ENCODE measurements at places on chromosomes 6 and 20.
A peak's percentile ranks its signal among the peaks of the same experiment; 100 is the strongest.

DNA sequence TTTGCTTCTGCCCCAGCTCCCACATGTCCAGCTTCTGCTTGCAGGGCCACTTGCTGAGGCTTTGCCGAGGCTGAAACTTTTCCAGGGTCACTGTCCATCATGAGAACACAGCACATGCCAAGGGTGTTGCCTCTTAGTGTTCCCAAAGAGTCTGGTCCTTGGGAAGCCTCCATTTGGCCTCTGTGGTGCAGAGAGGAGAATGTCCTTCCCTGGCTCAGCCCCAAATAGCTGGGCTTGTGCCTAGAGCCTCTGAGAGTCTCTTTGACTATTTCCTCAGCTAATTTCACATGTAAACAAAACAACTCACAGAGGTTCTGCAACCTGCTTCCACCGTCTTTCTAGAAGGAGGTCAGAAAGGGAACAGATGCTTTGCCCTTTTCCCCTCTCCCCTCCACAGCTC lies 40.4 kb upstream of the RAB23 start:
- DNase-seq, result no peak

DNA sequence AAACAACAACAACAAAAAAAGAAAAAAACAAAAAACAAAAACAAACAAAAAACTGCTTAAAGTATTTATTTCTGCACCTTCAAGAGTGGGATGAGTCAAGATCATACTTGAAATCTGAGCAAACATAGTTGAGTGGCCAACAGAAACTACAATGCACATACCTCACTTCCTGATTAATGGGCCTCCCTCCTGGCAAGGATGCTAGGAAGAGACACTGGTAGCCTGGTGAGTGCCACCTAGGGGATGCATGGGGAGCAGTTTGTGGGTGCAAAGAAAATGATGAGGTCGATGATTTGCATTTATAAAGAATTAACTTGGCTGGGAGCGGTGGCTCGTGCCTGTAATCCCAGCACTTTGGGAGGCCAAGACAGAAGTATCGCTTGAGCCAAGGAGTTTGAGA lies 808.1 kb downstream of the MAFB start:
- no peak for DNase-seq

GRCh38 chr6:42313038-42313437 lies 95.4 kb upstream of the MRPS10 start:
- DNase-seq, result peak; percentile 59

DNA sequence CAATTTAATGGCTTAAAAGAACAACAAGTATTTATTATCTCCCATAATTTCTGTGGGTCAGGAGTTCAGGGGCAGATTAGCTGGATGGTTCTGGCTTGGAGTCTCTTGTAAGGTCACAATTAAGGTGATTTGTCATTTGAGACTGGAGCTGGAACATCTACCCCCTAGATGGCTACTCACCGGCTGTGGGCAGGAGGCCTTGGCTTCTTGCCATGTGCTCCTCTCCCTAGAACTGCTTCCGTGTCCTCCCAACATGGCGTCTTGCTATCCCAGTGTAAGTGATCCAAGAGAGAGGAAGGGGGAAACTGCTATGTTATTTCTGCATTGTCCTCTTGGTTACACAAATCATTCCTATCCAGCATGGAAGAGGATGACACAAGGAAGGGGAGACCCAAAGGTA lies 210.2 kb upstream of the ECI2 start:
- no peak for DNase-seq

DNA sequence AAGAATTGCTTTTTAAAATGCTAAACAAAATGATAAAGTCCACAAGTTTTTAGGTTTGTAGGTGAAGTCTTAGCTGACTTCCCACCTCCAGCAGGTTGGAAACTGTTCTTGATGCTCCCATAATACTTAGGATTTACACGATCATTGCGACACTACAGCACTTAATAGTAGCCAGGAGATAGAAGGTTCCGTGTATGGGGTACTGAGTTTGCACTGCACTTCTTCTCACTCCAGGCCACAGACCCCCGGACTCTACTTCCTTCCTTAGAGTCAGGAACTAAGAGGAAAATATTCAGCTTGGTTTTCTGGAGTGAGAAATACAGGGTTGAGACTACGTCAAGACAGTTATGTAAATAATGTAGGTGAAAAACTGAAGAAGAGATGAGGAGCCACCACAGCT lies 56.1 kb upstream of the SGK1 start:
- no peak for DNase-seq

- no peak for DNase-seq
These were observed 183.2 kb downstream of the HIVEP2 start for GRCh38 chr6:142761756-142762155.

DNA sequence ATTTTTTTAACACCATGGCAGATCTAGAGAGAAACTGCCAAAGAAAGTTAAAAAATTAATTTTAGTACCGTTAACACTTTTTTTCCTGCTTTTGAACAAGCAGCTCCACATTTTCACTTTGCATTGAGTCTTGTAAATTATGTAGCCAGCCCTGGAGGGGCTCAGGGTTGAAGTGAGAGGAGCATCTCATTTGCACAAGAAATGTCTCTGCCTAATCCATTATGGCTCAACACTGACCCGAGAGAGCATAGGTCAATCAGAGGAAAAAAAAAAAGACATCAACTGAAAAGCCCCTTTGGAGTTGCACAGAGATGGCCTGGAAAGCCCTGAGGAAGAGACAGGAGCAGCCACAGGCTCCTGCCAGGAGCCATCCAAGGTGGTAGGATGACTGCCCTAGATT lies 4.3 kb upstream of the SLPI start:
- no peak for DNase-seq

DNA sequence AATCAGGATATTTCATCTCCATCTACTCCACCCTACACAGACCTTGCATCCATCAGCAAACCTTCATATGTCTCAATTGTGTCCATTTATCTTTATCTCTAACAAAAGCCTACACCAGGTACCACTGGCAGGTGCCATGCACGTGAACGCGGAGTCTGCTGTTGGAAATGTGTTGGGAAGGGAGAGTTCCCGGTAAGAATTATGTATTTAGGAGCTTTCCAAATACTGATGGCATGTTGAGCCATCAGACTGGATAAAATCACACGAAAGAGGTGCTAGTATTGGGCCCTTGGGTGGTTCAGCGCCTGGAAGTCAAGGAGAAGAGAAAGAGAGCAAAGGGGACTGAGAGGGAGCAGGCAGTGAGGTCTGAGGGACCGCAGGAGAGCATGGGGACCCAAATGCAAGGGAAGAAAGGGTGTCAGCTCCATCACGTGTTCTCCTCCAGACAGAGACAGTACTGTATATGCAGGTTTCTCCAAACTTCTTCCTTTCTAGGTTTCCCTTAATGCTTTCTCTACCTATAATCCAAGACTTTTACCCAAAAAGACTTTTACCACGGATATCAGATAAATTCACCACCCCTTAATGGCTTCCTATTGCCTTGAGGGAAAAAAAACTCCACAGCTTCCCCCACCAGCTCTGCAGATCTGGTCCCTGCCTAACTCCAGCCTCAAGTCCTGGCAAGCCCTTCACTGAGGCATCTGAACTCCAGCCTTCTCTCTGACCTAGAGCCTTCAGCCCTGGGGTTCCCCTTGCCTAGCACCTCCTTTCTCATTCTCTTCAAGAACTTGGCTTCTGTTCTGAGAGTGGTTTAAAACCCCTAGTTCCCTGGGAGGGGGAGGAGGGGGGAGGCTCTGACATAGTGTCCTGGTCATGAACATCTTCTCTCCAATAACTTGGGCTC lies 4.8 kb upstream of the ZNF217 start:
- no peak for DNase-seq

DNA sequence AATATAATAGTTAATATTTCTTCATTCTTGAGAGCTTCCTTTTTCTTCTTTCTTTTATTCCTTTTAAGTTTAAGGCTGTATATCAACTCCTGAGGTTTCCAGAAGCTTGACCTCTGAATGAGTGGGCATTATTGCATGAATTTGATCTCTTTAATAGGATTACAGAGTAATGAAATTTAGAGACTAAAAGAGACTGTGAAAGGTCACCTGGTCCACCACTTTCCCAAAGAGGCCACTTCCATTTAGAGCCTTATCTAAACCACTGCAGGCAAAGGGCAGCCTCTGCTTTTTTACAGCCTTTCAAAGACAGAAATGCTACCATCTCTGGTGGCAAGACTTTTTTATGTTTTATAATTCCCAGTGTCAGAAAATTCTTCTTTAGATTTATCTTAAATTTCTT lies 215.3 kb upstream of the HS3ST5 start:
- no peak for DNase-seq

DNA sequence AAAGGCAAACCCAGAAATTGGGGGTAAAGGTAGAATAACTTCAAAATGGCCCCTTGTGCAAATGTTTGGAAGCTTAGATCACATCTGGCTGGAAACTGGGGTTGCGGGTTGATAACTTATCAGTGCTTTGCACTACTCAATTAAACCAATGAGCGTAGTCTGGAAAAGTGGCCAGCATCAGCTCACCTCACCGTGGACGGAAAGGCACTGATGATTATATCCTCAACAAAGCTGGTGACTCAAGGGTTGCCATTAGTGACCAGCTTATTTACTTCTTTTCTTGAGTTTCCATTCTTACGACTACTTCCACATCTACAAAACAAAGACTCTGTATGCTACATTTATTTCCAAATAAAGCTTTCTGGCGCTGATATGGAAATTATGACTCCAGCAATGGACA lies 198.5 kb upstream of the HEY2 start:
- DNase-seq, result no peak

- DNase-seq, result no peak
These were observed 302.3 kb downstream of the HIVEP2 start for GRCh38 chr6:142642651-142643050.

DNA sequence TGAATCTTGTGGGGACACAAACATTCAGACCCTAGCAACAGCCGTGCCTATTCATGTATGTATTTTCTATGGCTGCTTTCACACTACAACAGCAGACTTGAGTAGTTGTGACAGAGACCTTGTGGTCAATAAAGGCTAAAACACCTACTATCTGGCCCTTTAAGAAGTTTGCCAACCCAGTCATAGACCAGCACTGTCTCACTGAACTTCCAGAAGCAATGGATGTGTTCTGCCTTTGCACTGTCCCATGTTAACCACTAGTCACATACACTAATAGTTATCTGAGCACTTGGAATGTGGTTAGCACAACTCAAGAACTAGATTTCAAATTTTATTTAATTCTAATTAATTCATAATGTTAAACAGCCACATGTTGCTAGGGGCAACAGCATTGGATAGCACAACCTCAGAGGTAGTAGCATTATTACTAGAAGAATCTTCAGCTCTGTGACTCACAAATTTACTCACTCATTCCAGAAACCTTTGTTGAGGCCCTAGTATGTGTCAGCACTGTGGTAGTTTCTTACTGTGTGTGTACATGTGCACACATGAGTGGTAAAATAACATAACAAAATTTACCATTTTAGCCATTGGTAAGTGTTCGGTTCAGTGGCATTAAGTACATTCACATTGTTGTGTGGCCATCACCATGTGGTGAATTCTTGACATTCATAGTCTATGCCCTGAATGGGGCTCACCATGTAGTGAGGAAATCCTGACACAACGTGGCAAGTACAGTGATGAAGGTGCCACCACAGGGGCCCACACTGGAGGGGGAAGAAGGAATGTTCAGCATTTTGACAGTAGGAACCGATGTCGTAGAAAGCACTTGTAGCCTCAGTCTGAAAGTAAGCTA lies 107.3 kb downstream of the CEP57L1 start:
- DNase-seq, result no peak

DNA sequence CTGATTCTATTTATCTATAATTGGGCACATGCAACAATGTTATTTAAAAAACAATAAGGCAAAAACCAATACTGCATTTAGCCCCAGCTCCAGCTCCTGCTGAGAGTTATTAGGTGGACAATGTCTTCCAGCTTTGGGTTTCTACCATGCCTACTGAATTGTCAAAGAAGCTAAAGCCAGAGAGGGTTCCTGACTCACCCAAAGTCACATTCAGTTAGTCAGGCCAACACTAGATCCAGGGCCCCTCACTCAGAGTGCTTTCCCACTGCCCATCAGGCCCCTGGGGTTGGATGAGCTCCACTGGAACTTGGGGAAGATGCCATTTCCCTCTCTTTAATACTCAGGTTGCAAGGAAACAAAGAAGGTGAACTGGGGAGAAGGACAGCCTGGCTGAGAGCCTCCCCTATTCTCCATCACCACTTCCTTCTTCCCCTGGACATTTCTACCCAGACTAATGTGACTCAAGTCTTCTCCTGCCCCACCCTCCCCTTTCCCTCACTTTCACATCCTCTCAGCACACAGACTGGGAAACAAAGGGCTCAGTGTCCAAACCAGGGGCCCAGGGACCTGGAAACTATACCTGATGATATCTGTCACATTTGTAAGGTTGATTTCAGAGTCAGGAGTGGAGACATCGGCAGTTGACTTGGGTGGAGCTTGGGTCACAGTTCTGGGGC lies 6.0 kb downstream of the TREM1 start:
- no peak for DNase-seq

DNA sequence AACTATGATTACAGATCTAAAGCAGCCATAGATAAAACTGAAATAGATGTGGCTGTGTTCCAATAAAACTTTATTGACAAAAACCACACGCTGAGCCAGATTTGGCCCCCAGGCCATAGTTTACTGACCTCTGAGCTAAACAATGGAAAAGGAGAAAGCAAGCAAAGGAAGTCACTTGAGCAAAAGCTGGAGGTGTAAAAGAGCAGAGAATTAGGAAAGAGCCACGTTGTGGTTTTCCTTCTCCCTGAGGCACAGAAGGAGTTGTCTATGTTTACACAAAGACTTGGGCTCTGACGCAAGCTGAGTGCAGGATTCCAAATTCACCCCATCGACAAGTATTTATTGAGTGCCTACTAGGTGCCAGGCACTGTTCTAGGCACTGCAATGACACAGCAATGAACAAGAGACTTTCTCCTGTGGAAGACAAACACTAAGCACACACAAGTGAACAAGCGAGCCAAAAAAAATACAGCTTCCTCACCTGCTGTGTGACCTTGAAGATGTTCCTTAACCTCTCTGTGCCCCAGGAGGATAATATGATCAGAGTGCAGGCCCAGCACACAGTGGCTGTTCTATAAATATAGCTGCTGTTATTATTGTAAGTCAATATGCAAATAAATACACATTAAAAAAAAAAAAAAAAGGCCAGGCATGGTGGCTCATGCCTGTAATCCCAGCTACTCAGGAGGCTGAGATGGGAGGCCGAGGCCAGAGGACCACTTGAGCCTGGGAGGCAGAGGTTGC lies 75.4 kb upstream of the PTPN1 start:
- DNase-seq, result peak; percentile 90

DNA sequence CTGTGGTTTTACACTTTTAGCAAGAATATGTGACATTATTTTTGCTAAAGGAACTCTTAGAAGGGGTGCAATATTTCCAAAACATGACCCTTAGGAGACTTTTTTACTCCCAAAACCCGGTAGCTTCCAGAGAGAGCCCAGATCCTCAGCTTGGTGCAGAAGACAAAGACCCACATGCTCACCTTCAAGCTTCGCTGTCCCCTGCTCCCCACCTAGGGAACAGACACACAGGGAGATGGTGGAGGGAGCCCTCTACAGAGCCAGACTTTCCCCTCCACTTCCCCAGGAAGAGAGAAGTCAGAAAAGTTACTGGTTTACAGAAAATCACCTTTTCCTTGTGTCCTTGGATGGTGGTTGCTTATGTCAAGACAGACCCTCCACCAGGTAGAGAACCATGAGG lies 5.0 kb downstream of the CST4 start:
- DNase-seq, result no peak

GRCh38 chr20:25247518-25247955 lies 348 bp upstream of the PYGB start:
- no peak for DNase-seq

GRCh38 chr20:19947611-19948264 lies 69.4 kb upstream of the NAA20 start:
- DNase-seq, result peak; percentile 88

Data from amniotic epithelial cell (primary cell).